AG08395 (cell line): ENCODE measurements at places on chromosomes 11 and 22.

DNA sequence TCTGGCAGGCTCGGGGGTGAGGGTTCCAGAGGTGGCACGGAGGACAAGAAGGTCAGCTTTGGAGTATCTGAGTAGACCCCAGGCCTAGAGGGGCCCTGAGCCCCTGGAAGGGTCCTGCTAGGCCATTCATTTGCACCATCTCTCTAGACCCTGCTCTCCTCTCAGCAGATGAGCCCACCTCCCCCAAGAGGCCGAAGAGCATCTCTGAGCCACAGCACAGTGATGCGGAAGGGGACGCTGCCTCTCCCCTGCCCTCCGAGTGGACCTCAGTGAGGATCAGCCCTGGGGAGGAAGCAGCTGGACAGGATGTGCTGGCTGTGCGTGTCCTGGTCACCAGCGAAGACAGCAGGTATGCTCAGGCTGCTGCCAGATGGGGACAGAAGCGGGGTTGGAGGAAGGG is 101.6 kb upstream of the PARVA start:
- DNase-seq: no peak

- no peak for DNase-seq
Observed at GRCh38 chr11:12359761-12360160, 17.6 kb upstream of the PARVA start.

DNA sequence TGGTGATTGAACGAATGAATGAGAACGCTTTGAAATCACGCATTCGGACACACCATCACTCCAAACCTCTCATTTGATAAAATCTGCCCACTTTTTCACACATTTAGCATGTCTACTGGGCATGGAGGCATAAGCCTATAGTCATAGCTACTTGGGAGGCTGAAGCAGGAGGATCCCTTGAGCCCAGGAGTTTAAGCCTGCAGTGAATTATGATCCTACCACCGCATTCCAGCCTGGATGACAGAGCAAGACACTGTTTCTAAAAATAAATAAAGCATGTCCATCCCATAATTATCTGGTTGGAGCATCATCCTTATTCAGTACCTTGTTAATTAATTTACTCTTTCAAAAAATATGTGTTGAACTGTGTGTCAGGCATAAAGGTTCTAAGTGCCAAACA is 3.3 kb upstream of the PICALM start:
- no peak for DNase-seq

DNA sequence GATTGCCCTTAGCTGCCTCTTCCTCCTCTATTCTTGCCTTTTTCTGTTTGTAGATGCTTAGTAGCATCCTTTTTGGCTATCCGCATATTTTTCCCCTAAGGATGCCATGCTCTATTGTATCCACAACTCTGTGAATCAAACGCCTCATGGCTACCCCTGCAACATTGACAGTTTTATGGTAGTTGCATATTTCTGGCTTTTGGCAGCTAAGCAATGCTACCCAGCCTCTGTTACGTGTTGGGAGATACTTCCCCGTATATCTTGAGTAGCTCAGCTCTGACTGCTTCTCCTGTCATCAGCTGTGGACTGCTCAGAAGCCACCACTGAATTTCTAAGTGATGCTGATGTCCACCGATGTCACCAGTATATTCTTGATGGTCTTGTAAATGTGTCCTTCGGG is 15.1 kb upstream of the SLC3A2 start:
- no peak for DNase-seq

- DNase-seq: peak; percentile 81
Observed at GRCh38 chr11:27904358-27905055, 203.4 kb downstream of the KIF18A start.

DNA sequence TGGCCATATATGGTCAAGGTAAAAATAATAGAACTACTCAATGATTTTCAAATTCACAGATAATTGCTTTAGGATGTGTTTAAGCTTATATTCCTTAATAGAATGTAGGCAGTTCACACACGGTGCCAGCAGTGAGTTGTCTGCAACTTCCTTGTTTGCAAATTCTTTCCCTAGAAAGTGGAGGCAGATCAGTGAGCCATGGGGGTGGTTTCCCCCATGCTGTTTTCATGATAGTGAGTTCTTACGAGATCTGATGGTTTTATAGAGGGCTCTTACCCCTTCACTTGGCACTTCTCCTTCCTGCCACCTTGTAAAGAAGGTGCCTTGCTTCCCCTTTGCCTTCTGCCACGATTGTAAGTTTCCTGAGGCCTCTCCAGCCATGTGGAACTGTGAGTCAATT is 111.8 kb upstream of the LMO1 start:
- no peak for DNase-seq

DNA sequence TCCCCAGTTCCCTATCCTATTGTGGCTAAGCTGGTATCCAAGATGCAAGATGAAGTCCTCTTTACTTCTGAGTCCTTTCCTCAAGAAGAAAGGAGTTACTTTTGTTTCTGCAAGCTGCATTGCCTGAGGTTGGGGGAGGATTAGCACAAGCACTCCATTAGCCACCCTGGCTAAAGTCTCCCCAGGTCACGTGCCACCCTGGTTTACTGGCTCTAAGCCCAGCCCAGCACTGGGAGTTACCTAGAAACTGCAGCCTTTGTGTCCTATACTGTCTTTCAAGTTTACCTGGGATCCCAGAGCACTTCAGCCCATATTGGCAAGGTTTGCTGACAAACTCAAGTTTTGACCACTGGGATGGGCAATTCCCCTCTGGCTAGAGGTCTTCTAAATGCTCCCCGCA is 78.4 kb upstream of the DBX1 start:
- DNase-seq: no peak

DNA sequence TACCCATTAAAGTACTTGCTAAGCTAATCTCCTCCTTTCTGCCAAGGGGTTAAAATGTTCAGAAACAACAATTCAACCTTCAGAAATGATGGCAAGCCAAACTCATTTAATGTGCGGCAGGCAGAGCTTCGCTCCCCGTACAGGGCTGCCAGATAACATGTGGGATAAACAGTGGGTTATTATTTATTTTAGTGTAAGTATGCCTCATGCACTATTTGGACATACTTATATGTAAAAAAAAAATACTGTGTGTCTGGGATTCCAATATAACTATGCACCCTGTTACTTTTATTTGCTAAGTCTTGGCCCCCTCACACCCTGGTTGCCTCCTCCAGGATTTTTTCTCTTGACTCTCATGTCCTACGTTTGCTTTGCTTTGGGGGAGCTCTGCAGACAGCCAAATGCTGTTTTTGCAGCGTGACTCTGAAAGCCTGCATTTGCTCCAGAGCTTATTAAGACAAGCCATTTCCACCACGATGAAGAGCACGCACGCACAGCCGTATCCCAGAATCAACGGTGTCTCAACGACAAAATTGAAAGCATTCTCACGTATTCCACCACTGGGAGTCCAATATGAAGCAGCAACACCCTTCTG is 86.5 kb upstream of the SHANK2 start:
- no peak for DNase-seq

DNA sequence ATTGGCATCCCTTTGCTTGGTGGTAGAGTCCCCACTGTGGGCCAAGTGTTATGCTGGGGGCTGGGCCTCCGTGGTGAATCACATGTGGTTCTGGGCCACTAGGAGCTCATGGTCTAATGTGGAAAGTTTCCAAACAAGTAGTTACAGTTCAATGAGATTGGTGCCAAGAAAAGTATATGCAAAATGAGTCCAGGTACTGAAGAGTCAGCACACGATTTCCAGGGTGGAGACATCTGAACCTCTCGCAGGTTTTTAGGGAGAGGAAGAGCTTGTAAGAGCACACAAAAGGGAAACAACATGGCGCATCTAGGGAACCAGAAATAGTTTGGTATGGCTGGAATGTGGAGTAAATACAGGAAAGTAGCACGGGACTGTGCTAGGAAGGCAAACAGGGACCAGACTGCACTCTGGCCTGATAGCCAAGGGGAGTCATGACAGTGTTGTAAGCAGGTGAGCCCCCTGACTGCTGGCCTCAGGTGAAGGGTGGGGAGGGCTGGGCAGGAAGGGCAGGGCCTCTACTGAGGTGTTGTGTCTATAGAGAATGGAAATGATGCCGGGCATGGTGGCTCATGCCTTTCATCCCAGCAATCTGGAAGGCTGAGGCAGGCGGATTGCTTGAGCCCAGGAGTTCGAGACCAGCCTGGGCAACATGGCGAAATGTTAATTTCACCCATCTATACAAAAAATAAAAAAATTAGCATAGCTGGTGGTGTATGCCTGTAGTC is 12.6 kb downstream of the POLR2F start:
- DNase-seq: no peak

DNA sequence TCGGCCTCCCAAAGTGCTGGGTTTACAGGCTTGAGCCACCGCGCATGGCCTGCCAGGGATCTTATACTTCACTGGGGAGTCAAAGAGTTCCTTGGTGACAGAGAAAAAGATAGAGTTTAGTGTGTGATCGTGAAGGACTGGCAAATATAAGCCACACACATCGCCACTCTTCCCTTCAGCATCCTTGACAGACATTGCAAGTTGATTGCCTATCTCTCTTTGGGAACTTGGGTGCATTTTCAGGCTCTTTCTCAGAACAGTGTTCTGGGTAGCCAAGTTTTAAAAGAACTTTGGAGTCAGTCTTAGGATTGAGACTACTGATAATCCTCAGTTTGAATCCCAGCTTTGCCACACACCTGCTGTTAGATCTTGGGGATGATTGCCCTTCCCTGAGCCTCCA is 19.8 kb downstream of the MIAT start:
- DNase-seq: no peak

DNA sequence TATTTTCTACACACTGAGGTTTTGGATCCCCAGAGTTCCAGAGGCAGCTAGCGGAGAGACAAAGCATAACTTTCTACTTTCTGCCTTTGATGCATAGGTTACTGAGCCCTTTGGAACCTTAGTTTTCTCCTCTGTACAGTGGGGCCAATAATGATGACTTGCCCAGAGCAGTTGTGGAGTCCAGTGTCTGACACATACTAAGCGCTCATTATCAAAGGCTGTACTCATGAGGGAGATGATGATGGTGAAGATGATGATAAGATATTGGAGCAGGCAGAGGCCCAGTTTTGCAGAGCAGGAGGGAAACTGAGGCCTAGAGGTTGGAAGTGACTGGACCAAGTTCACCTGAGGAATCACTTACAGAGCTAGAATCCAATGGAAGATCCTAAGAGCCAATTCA is 458.0 kb downstream of the MIAT start:
- no peak for DNase-seq

GRCh38 chr11:107018902-107019493 is 722 bp upstream of the GUCY1A2 start:
- DNase-seq: peak; percentile 71

GRCh38 chr22:25497181-25497641 is 67.3 kb upstream of the GRK3 start:
- DNase-seq: peak; percentile 26

GRCh38 chr11:110801328-110801727 is 89.1 kb upstream of the ARHGAP20 start:
- DNase-seq: no peak

DNA sequence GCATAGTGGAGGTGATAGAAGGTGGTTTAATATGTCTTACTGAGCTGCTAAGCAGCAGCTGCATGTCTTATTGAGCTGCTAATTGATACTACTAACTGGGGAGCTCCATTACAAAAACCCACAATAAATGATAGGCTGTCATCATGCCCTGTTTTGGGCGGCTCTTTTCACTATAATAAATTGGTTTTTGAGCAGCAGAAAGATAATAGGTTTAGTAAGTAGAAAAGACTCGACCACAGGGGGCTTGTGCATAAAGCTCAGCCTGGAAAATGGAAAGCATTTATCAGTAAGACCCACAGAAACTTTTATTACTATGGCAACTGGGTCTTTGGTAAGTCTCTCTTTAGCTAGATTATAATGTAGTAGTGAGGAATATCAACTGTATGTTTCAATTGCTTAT is 117.6 kb downstream of the LDLRAD3 start:
- no peak for DNase-seq

GRCh38 chr11:24422376-24422775 is 74.5 kb upstream of the LUZP2 start:
- no peak for DNase-seq

DNA sequence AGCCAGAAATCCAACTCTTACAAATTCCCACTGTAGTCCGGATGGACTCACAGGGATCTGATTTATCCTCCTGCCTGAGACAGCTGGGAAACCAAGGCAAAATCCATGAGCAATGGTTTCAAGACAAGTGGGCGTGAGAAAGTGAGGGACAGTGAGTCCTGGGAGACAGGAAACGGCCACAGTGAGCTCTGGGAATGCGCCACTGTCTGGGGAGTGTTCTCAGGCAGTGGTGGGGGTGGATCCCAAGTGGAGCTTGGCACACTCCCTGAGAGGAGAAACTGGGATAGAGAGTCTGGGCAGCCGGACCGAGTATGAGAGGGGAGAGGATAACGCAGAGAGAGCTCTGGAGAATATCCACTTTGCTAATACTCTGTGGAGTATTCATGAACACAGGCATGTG is 9.8 kb downstream of the IL17REL start:
- no peak for DNase-seq

DNA sequence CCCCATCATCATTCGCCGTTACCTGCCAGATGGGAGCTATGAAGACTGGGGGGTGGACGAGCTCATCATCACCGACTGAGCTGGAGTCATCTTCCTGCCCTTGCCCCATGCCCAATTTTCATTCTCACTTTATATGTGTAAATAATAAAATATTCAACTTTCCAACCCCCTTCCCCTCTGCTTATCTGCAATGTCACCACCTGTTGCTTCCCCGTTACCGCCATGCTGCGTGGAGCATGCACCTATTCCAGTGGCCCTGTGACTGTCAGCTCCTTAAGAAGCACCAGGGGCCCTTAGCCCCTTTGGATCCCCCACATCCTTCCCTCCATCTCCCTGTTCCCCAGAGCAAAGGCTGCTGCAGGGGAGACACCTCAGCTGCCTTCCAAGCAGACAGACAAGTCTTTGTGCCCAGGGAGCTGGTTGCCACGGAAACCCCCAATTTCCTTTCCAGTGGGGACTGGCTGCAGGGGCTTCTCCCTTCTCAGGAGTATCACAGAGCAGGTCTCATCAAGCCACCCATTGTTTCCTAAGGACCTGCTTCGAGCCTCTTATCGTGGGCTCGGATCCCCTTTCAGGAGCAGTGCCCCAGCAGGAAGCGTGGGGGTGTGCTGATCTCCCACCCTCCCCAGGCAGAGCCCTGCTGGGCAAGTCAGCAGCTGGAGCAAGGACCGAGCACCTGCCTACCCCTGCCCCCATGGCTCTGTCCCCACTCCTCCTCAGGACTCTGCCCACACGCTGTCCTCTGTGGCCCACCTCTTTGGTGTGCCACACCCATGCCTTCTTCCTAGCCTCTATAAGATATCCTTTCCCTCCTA is 14.3 kb downstream of the POLR2F start:
- no peak for DNase-seq
